ENCODE measurements at places on chromosomes 2 and 18.

DNA sequence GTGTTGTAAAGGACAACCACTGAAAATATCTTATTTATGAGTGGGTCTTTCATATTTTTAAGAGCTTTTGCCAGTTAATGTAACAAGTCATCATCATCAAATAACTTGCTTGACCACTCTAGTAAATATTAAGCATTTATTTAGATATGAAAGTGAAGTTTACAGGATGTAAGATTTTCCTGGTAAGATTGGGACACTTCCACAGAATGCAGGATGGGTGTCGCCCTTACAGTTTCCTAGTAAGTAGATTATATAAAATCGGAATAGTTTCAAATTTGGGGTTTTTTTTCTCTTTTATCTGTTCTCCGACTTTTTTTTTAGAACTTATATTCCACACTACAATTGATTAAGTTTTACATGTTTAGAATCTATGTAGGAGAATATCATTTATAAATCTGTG is 14.8 kb upstream of the SLC40A1 start:
- no peak for DNase-seq

GRCh38 chr2:65476778-65477177 is 44.4 kb upstream of the SPRED2 start:
- DNase-seq: no peak

- no peak for DNase-seq
Observed at GRCh38 chr2:121049131-121049530, 235.9 kb downstream of the TFCP2L1 start.

DNA sequence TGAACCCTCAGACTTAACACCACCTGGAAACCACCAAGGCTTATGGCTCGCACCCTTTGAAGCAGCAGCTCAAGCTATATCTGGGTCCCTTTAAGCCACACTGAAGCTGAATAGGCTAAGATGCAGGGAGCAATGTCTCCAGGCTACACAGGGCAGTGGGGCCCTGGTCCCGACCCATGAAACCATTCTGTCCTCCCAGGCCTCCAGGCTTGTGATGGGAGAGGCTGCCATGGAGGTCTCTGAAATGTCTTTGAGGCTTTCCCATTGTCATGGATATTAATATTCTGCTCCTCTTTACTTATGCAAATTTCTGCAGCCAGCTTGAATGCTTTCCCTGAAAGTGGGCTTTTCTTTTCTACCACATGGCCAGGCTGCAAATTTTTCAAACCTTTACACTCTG is 608.7 kb downstream of the CNTNAP5 start:
- no peak for DNase-seq

DNA sequence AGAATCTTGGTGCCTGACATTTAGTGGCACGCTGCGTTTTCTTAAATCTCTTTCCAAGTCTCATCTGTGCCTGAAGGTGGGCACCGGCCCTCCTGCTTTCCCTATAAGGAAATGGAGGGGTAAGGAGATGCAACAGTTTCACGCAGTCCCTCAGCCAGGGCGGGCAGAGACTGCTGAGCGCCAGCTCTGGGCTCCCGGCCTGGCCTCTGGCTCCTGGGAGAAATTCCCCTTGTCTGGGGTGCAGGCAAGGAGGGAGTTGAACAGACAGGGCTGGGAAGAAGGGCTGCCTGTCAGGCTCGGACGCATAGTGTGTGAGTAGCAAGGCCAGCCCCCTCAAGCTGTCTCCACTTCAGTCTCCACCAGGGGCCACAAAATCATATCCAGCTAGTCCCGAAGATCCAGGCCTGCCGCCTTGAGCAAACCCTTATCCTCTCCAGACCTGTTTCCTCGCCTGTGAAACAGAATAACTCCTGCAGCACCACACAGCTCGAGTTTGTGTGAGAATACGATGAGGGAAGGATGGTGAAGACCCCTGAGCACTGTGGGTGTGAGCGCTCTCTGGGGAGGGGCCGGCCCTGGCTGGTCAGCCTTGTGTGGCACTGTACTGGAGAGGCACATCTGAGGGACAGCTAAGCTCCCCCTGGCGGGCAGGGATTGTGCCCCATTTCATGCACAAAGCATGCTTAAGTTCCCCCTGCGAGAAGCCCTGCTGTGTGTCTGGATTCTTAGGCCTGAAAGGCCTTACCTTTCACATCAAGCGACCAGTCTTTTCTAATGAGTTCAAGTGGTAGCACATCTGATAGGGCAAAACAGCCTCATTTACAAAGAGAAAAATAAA is 33.8 kb downstream of the SDC1 start:
- DNase-seq: no peak
